ENCODE measurements at places on chromosomes 2 and 18.

- H3K4me1 ChIP-seq, result peaks cover 41% of the 10 kb centered on the region
- no peak for DNase-seq
- H3K4me3 ChIP-seq, result peak overlapping the region; percentile 63
- peak overlapping the region; percentile 57 for H3K27ac ChIP-seq
- H3K27me3 ChIP-seq, result no peaks in the 10 kb centered on the region
Observed at GRCh38 chr2:237731663-237732062, 66.9 kb upstream of the RBM44 start.

DNA sequence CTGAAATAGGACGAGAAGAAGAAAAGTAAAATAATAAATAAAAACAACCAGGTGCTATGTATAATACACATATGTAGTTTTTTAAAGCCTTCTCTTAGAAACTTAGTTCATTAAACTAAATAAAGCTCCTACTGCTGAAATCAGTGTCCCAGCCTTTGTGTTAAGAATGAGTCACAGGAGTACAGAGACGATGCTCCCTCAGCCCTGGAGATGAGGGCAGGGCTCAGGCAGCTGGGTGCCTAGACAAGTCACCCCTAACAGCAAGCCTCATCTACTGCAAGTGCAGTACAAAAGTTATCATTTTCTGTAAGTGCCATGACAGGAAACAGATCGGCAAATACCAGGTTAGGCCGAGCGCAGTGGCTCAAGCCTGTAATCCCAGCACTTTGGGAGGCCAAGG is 18.2 kb downstream of the KIDINS220 start:
- H3K27me3 ChIP-seq, result no peaks in the 10 kb centered on the region
- H3K27ac ChIP-seq, result no peak overlapping the region
- H3K4me1 ChIP-seq, result peaks cover 2% of the 10 kb centered on the region
- peaks cover 16% of the 10 kb centered on the region for H3K36me3 ChIP-seq
- peak; percentile 48 for DNase-seq

DNA sequence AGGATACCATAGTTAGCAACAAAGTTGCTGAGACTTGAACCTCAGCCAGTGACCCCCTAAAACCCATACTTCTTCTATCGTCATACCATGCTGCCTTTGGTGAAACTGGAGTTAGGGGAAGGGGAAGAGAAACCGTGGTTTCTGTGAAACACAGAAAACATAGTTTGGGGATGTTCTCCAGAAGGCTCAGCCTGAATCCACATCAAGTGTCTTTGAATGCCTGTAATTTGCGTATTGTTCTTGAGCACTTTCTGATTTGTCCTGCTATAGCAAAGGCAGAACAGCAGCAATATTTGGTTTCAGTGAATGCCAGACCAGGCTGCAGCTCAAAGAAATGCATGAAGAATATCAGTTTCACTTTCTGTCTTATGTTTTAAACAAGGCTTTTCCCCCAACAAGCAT is 258.7 kb downstream of the TTC32 start:
- H3K27ac ChIP-seq, result no peak overlapping the region
- no peak overlapping the region for H3K4me3 ChIP-seq
- no peaks in the 10 kb centered on the region for H3K4me1 ChIP-seq
- DNase-seq, result peak; percentile 49

GRCh38 chr18:10559553-10560451 is 34.0 kb downstream of the NAPG start:
- no peak for DNase-seq
- no peaks in the 10 kb centered on the region for H3K27me3 ChIP-seq
- H3K36me3 ChIP-seq, result peaks cover 14% of the 10 kb centered on the region
- no peak overlapping the region for H3K27ac ChIP-seq

DNA sequence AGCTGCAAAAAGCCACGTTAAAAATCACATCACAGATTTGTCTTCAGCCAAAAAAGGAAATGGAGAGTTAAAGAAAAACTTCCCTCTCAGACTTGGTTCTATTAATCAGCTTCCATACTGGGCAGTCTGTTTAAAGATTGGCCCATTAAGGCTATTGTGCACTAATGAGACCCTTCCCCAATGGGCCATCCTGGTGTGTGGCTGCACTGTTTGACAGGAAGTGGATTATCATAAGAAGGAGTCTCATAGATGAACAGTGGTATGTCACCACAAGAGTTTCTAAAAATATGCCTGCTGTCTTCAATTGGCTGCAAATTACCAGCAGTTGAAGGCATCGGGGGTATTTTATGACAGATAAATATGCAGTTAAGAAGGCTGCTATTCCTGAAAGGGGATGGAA is 247.6 kb upstream of the THSD7B start:
- H3K36me3 ChIP-seq, result no peaks in the 10 kb centered on the region
- no peak for DNase-seq
- H3K27me3 ChIP-seq, result peaks cover 2% of the 10 kb centered on the region
- no peaks in the 10 kb centered on the region for H3K4me1 ChIP-seq
- no peak overlapping the region for H3K4me3 ChIP-seq
- H3K27ac ChIP-seq, result no peak overlapping the region

- no peak overlapping the region for H3K4me3 ChIP-seq
- H3K36me3 ChIP-seq, result no peaks in the 10 kb centered on the region
- no peak overlapping the region for H3K27ac ChIP-seq
- H3K27me3 ChIP-seq, result no peaks in the 10 kb centered on the region
Observed at GRCh38 chr2:24855022-24855622, 61.9 kb downstream of the CENPO start.

DNA sequence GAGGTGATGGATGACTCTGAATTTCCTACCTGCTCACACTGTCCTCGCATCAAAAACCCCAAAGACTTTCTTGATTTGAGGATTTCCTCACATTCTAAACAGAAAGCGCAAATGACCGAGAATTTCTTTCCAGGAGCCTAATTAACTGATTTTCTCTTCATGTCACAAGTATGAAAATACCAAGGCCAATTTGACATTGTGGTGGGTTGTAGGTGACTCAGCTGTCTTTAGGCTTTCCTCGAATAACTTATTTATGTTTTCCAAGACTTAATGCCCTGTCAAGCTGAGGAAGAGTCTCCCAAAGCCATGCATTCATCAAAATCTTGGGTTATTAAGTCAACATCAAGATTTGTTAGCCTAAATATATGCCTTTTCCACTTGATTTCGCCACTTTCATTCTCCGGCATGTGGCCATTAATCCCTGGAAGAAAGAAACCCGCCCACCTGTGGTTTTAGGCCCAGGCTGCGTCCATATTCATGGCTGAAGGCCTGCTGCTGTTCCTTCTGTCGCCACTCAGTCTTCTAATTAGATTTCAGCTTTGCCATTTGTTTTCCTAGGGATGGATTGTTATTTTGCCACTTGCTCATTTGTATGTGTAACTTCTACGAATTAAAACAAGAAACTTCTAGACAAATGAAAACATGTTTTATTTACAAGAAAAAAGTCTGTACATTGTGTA is 84.9 kb downstream of the ST6GAL2 start:
- DNase-seq, result no peak
- no peaks in the 10 kb centered on the region for H3K36me3 ChIP-seq
- H3K4me3 ChIP-seq, result no peak overlapping the region
- H3K4me1 ChIP-seq, result no peaks in the 10 kb centered on the region

DNA sequence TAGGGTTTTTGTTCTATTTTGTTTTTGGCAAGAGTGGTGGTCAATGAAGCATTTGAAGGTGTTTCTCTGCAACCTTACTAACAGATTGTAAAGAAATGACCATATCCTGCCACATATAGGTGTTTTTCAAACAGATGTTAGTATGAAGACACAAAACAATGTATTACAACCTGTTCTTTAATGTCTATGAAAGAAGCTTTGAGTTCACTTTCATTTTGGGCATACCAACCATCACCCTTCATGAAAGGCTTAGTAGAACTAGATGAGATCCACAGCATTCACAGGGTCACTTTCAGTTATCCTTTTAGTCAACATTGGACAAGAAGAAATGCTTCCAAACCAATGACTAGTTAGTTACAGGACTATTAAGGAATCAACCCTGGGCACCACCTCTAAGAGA is 95.1 kb downstream of the EHBP1 start:
- no peaks in the 10 kb centered on the region for H3K27me3 ChIP-seq
- H3K27ac ChIP-seq, result no peak overlapping the region
- H3K4me3 ChIP-seq, result no peak overlapping the region
- H3K4me1 ChIP-seq, result peaks cover 20% of the 10 kb centered on the region

DNA sequence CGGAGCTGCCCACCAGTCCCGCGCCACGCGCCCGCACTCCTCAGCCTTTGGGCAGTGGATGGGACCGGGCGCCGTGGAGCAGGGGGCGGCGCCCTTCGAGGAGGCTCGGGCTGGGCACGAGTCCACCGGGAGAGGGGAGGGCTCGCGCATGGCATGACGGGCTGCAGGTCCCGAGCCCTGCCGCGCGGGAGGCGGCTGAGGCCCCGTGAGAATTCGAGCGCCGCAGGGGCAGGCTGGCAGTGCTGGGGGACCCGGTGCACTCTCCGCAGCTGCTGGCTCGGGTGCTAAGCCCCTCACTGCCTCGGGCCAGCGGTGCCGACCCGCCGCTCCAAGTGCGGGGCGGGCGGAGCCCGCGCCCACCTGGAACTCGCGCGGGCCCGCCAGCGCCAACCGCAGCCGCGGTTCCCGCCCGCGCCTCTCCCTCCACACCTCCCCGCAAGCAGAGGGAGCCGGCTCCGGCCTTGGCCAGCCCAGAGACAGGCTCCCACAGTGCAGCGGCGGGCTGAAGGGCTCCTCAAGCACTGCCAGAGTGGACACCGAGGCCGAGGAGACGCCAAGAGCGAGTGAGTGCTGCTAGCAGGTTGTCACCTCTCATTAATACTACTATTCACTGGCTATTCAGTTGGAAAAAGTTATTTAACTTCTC is 3.6 kb upstream of the TTC21B start:
- peaks cover 7% of the 10 kb centered on the region for H3K27me3 ChIP-seq
- no peak overlapping the region for H3K4me3 ChIP-seq
- no peaks in the 10 kb centered on the region for H3K36me3 ChIP-seq
- DNase-seq, result no peak

DNA sequence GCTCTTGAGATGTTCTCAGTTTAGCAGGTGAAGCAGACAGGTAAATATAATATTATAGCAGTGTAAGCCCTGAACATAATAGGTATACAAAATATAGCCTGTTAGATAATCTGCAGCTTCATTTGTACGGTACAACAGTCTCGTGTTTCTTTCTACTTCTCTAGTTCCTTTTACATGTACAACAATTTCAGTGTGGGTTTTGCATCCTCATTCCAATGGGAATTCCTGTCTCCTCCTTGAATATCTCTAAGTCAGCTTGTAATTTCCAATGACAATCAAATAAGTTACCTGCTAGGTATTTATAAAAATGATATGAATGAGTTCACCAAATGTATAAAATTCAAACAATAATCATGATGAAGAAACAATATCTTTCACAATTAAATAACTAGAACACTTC is 330.0 kb upstream of the RND3 start:
- H3K36me3 ChIP-seq, result no peaks in the 10 kb centered on the region
- H3K4me1 ChIP-seq, result no peaks in the 10 kb centered on the region
- no peak overlapping the region for H3K27ac ChIP-seq

GRCh38 chr2:127278959-127279358 is 15.0 kb downstream of the ERCC3 start:
- peaks cover 26% of the 10 kb centered on the region for H3K4me1 ChIP-seq
- H3K36me3 ChIP-seq, result peaks cover 70% of the 10 kb centered on the region
- DNase-seq, result no peak
- no peak overlapping the region for H3K4me3 ChIP-seq
- no peak overlapping the region for H3K27ac ChIP-seq

DNA sequence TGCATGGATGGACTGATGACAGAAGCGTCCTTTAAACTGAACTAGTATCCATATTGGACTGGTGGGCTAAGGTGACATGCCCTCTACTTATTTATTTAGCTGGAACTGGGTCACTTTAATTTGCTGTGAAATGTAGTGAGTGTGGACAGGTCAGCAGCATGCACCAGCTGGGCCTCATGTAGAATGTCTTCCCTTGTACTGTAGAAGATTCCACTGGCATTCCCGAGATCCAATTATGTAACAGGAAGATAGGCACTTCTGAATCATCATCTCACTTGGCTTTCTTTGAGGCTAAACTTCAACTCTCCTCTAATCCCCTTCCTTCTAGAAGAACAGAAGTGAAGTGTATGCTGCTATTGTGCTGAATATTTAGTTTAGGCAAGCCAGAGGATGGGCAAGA is 296.2 kb downstream of the SLC8A1 start:
- no peak overlapping the region for H3K27ac ChIP-seq
- H3K4me1 ChIP-seq, result peaks cover 1% of the 10 kb centered on the region
- peaks cover under 1% of the 10 kb centered on the region for H3K36me3 ChIP-seq
- DNase-seq, result no peak
- peaks cover 1% of the 10 kb centered on the region for H3K27me3 ChIP-seq
- H3K4me3 ChIP-seq, result no peak overlapping the region

GRCh38 chr2:65350651-65351056 is 81.7 kb downstream of the SPRED2 start:
- peaks cover 23% of the 10 kb centered on the region for H3K4me1 ChIP-seq
- no peak overlapping the region for H3K27ac ChIP-seq
- H3K36me3 ChIP-seq, result no peaks in the 10 kb centered on the region
- peaks cover 3% of the 10 kb centered on the region for H3K27me3 ChIP-seq
- no peak overlapping the region for H3K4me3 ChIP-seq

DNA sequence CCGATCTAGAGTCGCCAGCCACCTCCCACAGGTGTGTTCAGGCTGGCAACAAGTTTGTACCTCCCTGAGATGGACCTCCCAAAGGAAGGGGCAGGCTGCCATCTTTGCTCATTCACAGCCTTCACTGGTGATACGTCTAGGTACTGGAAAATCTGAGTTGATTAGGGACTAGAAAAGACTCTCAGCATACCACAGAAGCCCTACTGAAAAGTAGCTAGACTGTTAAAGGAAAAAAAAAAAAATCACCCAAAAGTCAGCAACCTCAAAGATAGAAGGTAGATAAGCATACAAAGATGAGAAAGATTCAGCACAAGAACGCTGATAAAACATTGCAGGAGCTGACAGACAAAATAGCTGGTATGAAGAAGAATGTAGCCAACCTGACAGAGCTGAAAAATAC is 128.6 kb upstream of the WDR75 start:
- H3K36me3 ChIP-seq, result no peaks in the 10 kb centered on the region
- H3K27me3 ChIP-seq, result no peaks in the 10 kb centered on the region
- no peak for DNase-seq
- H3K4me3 ChIP-seq, result no peak overlapping the region
- H3K4me1 ChIP-seq, result peaks cover 11% of the 10 kb centered on the region

- no peak overlapping the region for H3K27ac ChIP-seq
- H3K4me3 ChIP-seq, result no peak overlapping the region
- peaks cover 1% of the 10 kb centered on the region for H3K27me3 ChIP-seq
- no peaks in the 10 kb centered on the region for H3K4me1 ChIP-seq
Observed at GRCh38 chr2:20589975-20590703, 60.8 kb downstream of the HS1BP3 start.

- H3K4me1 ChIP-seq, result no peaks in the 10 kb centered on the region
- no peak overlapping the region for H3K27ac ChIP-seq
- H3K4me3 ChIP-seq, result no peak overlapping the region
- no peak for DNase-seq
- peaks cover 31% of the 10 kb centered on the region for H3K27me3 ChIP-seq
Observed at GRCh38 chr2:46451131-46451711, 28.1 kb upstream of the TMEM247 start.

GRCh38 chr2:209424199-209424701 is 403 bp downstream of the MAP2 start:
- H3K4me3 ChIP-seq, result peak overlapping the region; percentile 81
- peak; percentile 64 for DNase-seq
- H3K4me1 ChIP-seq, result peaks cover 10% of the 10 kb centered on the region
- peaks cover 36% of the 10 kb centered on the region for H3K27me3 ChIP-seq
- peak overlapping the region; percentile 43 for H3K27ac ChIP-seq

- H3K4me3 ChIP-seq, result no peak overlapping the region
- no peak overlapping the region for H3K27ac ChIP-seq
- H3K27me3 ChIP-seq, result no peaks in the 10 kb centered on the region
- peaks cover 35% of the 10 kb centered on the region for H3K4me1 ChIP-seq
- no peak for DNase-seq
Observed at GRCh38 chr2:64914735-64915509, 74.3 kb upstream of the SLC1A4 start.
